Ureter (tissue), 1 donor: ENCODE measurements at places on chromosomes 6 and 20. TPM values are rescaled to one million over a fixed set of nuclear protein-coding genes. Genes with fewer than 3 reads are reported as not detected.

DNA sequence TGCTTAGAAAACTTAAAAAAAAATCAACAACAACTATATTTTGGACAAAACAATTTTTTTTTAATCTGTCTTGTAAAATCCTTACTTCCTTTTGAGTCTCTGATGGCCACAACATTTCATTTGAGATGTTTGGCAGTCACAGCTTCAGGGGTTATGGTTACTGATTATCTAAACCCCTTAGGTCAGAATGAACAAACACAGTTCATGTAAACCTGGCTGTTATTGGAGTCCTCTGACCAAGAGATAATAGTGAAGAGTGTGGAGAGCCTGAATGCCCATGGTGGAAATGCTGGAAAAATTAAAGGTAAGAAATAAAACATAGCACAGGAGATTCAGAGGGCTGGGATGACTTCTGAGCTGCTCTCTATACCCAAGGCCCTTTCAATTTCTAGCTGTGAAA is 38.2 kb downstream of the TMX4 start:
- DNase-seq, result no peak

CST4 gene
- not detected for total RNA-seq

GRCh38 chr6:5938934-5939333 is 67.8 kb downstream of the NRN1 start:
- no peak for DNase-seq

GRCh38 chr20:4671015-4671414 is 50.7 kb upstream of the PRND start:
- DNase-seq, result no peak

- DNase-seq, result no peak
These were observed 265.4 kb downstream of the CDH4 start for GRCh38 chr20:61517419-61517818.

GRCh38 chr6:149782337-149782736 is 32.8 kb downstream of the PCMT1 start:
- DNase-seq, result no peak

TEAD3 gene
- total RNA-seq, result 60.3 TPM

PRIM2 gene
- total RNA-seq, result 17.4 TPM

DNA sequence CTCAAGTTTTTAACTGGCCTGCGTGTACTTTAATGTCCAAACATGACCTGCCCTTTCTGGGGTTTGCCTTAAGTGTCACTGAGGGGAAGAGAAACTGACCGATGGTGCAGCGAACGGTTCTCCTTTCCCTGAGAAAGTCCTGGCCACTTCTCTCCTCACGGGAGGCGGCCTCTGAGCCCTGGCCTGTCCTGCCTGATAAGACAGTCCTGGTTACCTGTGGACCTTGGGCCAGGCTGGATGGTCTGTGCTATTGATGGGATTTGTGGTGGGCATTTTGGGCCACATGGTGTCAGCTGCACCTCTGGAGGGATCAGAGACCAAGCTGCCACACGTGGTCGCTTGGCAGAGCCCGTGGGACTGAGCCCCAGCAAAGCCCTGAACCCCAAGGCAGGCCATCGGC is 11.6 kb upstream of the NTSR1 start:
- DNase-seq, result no peak

DNA sequence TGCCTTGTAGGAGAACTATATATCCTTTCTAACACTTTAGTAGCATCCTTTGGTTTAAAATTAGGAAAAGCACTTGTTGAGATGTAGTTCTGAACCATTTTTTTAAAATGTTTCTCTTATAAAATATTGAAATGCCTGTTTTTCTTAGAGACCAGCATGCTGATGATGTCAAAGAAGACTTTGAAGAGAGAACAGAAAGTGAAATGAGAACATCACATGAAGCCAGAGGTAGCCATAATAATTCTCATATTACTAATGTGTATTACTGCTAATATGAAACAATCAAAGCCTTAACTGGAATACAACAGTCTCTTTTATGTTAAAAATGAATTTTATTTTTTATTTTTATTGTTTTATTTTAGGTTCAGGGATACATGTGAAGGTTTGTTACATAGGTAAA is 102.0 kb downstream of the SAMD3 start:
- DNase-seq, result no peak

DNA sequence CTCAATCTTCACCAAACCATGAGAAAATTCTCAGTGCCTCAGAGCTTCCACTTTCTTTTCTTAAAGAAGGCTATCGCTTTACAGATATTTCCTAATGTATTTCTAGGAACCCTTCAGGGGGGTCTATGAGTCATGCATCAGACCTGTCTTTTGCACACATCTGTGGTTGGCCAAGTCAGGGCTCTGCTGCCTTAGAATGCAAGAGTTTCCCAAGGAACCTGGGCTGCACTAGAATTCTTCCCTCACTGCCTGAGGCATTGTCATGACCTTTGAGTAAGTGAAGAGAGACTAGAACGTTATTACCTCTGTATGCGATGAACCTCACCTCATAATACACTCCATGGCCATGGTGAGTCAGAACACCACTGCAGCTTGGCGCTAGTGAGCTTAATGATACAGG is 365.0 kb upstream of the ID4 start:
- DNase-seq, result no peak

- no peak for DNase-seq
These were observed 84.0 kb upstream of the SALL4 start for GRCh38 chr20:51886341-51886740.

DNA sequence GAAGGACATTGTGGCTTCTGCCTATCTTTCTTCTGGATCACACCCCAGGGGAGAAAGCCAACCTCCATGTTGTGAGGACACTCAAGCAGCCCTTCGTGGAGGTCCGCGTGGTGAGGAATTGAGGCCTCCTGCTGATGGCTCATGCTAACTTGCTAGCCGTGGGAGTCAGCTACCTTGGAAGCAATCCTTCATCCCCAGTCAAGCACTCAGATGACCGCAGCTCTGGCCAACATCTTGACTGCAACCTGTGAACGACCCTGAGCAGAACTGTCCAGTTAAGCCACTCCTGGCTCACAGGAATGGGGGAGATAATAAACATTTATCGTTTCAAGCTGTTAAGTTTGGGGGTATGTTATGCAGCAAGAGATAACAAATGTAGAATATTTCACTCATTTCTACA is 10.9 kb upstream of the CNKSR3 start:
- no peak for DNase-seq

GRCh38 chr6:15442467-15442866 is 196.6 kb downstream of the JARID2 start:
- DNase-seq, result no peak

- DNase-seq, result no peak
These were observed 109.0 kb downstream of the ATG5 start for GRCh38 chr6:106216527-106216926.

GRCh38 chr6:80254716-80255115 is 148.2 kb downstream of the BCKDHB start:
- no peak for DNase-seq

GRCh38 chr6:138240476-138241245 is 22.4 kb upstream of the PBOV1 start:
- no peak for DNase-seq

- no peak for DNase-seq
These were observed 632.8 kb downstream of the HACE1 start for GRCh38 chr6:104226790-104227446.

- DNase-seq, result no peak
These were observed 212.6 kb downstream of the TBX18 start for GRCh38 chr6:84551797-84552196.

- no peak for DNase-seq
These were observed 95.9 kb downstream of the NFATC2 start for GRCh38 chr20:51446656-51447055.

DNA sequence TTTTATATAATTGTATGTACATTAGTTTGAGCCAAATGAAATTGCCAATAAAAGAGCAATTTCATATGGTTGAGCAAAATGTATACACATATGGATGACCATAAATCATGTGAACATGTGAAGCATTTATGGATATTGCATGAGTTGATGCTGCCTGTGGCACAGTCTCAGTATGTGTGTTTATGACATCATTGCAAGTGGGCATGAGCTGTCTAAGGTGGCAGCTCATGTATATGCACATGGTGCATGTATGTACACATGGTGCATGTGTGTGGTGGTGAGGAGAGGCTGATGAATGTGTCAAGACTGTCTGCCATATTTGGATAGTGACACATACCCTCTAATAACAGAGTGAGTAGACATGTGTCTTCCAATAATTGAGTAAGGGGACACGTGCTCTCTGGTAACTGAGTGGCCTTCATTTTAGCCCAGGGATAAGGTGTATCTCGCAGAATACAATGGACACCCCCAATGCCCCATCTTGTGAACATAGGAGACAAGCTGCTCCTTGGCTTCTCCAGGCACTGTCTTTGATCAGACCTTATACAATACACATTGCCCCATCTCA is 208.8 kb downstream of the DHX35 start:
- DNase-seq, result no peak

- no peak for DNase-seq
These were observed 117.4 kb downstream of the TBC1D32 start for GRCh38 chr6:121216928-121217327.

DNA sequence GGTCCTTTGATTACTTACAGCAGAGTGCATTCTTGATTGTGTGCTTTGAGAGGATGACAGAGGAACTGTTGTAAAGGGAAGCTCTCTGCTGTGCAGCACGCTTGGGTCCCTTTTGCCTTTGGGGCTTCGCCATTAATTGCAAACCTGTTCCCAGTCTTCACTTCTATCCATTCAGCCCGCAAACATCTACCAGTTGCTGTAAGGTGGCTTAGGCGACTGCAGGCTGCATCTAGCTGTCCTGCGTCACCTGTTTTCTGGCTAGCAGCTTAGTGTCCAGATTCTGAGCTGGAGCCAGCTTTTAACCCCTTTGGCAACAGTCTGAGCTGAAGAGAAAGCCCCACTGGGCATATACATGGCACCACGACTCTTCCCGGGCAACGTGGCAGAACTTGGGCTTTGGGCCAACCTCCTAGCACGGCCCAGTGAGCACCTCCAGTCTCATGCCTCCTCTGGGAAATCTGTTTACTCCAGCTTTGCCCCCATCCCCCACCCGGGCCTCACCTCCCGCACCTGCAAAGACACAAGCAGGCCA is 2.5 kb upstream of the FASTKD5 start:
- DNase-seq, result no peak

GRCh38 chr6:8831366-8832152 is 396.2 kb upstream of the SLC35B3 start:
- DNase-seq, result no peak

- DNase-seq, result no peak
These were observed 582.4 kb downstream of the PHF3 start for GRCh38 chr6:64217721-64218620.

GRCh38 chr20:24994470-24995368 is 2.2 kb upstream of the APMAP start:
- DNase-seq, result peak; percentile 87

SLC22A16 gene
- not detected for total RNA-seq

DNA sequence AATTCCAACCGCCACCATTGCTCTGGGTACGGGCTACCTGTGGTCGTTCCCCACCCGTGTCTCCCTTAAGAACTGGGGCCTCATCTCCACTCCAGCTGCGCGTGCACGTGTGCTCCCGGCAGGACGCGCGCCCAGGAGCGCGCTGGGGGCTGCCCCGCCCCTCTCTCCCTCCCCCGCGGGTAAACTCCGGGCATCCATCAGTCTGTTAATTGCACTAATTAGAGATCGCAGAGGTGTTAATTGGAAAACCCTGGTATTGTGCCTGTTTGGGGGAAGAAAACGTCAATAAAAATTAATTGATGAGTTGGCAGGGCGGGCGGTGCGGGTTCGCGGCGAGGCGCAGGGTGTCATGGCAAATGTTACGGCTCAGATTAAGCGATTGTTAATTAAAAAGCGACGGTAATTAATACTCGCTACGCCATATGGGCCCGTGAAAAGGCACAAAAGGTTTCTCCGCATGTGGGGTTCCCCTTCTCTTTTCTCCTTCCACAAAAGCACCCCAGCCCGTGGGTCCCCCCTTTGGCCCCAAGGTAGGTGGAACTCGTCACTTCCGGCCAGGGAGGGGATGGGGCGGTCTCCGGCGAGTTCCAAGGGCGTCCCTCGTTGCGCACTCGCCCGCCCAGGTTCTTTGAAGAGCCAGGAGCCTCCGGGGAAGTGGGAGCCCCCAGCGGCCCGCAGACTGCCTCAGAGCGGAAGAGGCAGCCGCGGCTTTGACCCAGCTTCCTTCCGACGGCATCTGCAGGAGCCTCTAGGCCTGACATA is 14.4 kb downstream of the FOXP4 start:
- peak; percentile 67 for DNase-seq

- no peak for DNase-seq
These were observed 33.7 kb upstream of the ZNF133 start for GRCh38 chr20:18254615-18255014.

DNA sequence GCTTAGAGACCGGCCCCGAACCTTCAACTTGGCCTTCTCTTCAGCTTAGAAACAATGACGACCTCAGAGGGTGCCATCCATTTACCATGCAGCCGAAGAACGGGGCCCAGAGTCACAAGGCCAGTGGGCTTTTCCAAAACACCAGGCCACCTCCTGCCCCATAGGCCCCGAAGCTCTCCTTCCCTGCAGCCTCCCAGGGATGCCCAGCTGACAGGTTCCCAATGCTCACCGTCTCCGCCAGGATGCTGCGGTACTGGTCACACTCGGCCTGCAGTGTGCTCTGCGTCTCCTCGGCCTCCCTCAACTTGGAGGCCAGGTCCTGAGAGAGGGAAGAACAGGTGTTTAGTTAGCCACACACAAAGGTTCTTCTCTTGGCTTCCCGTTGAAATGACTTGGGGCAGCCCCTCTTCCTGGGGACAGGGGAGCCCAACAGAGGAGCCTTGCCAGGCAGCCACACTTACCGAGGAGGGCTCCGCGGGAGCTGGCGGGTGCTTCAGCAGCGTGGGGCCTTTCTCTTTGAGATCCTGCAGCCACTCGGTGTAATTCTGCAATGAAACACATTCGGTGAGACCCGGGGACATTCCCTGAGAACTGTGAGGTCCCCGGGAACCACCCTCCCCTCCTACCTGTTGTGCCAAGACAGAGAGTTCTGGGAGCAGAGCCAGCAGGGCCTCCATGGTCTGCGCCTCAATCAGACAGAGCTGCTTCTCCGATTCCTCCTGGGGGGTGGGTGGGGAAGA is 51.5 kb downstream of the DSTN start:
- DNase-seq, result peak; percentile 35

CTAGE9 gene
- total RNA-seq, result not detected

- DNase-seq, result no peak
These were observed 725 bp downstream of the TM9SF4 start for GRCh38 chr20:32110173-32110704.

GRCh38 chr6:45643126-45643525 is 265.4 kb upstream of the SUPT3H start:
- DNase-seq, result no peak

DNA sequence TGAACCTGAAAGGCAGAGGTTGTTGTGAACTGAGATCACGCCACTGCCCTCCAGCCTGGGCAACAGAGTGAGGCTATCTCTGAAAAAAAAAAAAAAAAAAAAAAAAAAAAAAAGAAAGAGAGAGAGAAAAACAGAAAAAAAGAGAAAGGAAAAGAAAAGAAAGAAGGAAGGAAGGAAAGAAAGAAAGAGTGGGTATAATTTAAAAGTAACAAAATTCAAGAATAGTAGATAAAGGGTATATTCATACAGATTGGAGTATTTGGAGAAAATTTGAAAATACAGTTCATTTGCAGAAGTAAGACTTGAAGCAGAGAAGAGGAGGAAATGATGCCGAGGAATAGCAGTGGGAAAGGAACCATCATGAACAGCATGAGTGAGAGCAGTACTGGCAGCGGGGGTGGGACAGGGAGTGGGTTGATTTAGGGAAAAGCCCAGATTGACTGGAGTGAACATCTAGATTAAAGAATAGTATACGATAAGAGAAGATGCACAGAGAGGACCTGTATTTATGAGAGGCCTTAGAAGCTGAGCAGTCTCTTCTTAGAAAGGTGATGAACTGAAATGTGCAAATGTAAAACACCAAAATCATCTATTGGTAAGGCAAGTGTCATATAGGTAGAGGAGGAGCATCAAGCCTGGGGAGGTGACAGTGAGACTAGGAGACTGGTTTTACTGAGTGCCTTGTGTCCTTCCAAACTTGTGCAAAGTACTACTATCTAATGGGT is 17.8 kb upstream of the HLA-DRB1 start:
- no peak for DNase-seq
